ENCODE measurements at places on chromosomes 5 and 9.

GRCh38 chr9:87301371-87301770, 196.3 kb upstream of the DAPK1 start:
- no peak for DNase-seq

DNA sequence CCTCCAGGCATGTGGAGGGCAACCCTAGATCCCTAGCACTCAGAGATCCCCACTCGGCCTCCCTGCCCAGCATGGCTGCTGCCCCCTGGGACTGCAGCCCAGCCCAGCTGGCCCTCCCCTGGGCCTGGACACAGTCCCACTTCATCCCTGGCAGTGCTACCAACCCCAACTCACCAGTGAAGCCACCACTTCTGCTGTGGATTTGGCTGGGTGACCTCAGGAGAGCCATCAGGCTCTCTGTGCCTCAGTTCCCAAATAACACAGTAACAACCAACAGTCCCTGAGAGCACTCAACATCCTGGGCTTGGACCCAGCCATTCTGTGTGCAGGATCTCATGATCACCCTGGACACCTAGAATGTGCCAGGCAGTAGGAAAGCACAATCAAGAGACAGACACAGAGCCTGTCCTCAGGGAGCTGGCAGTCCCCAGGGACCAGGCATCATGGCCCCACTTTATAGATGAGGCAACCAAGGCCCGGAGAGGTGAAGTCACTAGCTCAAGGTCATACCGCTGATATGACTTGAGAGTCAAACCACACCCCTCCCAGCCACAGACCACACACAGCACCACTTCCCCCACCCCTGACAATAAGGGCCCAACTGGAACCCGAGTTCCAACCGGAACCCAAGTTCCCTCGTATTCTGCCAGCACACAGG, 4.7 kb upstream of the PSMB7 start:
- no peak for DNase-seq

GRCh38 chr9:875119-875962, 33.8 kb downstream of the DMRT1 start:
- DNase-seq = no peak

DNA sequence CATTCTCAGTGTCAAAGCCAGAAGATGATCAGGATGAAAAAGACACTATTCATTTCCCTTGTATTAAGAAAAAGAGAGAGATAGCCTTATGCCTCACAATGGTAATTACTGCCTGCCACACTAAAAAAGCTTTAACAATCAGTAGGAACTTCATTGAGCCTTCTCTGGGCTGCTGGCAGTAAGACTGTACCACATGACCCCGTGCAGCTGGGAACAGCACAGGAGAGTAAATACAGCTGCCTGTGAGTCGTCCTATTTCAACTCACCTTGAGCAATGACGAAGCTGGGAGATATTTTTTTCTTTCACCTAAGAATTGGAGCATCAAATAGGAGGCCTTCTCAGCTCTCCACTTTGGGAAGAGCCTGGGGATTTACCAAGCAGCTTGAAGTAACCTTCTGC, 316.3 kb downstream of the GABRB2 start:
- DNase-seq = no peak

DNA sequence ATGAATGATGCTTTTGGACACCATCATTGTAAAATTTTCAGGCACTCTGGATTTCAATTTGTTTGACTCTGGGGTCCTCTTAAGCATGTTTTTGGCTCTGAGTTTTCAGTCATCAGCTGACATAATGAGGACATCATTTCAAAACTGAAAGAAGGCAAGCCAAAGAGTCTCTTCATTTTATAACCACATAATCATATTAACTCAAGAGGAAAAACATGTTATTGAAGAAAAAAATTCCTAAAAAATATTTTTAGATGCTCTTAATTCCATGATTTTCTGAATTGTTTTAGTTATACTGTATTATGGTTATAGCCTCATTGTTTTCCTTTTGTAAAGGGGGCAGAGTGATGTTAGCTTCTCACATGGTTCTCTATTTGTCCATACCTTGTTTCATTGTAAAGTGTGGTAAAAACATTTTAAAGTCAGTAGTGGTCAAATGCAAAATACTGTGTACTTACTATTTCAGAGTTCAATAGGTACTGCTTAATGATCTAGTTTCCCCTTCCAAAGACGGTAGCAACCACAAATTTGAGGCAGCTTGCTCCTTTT, 472.1 kb downstream of the DMRT2 start:
- DNase-seq = no peak

- DNase-seq = no peak
Measured at GRCh38 chr5:179160584-179160983, 100.4 kb downstream of the ZNF354C start.

DNA sequence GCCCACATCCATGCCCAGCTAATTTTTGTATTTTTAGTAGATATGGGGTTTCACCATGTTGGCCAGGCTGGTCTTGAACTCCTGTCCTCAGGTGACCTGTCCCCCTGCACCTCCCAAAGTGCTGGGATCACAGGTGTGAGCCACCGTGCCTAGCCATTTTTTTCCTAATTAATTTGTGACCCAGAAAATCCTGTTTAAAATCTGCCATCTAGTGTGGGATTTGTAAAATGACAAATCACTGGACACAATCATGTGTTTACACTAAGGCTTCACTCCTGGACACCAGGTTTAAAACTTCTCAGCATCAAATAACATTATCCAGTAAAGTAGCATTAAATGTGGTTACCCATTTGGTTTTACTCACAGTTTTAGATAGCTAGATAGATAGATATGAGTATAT, 18.6 kb upstream of the KDM4C start:
- DNase-seq = no peak

GRCh38 chr9:91210318-91210717, 151.4 kb downstream of the AUH start:
- DNase-seq = no peak

- no peak for DNase-seq
Measured at GRCh38 chr9:28915202-28915930, 1342.1 kb upstream of the C9orf72 start.
